Stimulated activated CD8-positive, alpha-beta memory T cell treated with anti-CD3 and anti-CD28 coated beads, Interleukin-15, amount 100 ng/mL, for 48 hours (primary cell): ENCODE measurements at places on chromosomes 7 and 10.

GRCh38 chr10:115727129-115727528 is 545.9 kb downstream of the GFRA1 start:
- DNase-seq = no peak

GRCh38 chr7:7617550-7617949 is 23.0 kb upstream of the UMAD1 start:
- DNase-seq = no peak

- no peak for DNase-seq
Observed at GRCh38 chr10:13993673-13994089, 337.0 kb downstream of the FRMD4A start.

DNA sequence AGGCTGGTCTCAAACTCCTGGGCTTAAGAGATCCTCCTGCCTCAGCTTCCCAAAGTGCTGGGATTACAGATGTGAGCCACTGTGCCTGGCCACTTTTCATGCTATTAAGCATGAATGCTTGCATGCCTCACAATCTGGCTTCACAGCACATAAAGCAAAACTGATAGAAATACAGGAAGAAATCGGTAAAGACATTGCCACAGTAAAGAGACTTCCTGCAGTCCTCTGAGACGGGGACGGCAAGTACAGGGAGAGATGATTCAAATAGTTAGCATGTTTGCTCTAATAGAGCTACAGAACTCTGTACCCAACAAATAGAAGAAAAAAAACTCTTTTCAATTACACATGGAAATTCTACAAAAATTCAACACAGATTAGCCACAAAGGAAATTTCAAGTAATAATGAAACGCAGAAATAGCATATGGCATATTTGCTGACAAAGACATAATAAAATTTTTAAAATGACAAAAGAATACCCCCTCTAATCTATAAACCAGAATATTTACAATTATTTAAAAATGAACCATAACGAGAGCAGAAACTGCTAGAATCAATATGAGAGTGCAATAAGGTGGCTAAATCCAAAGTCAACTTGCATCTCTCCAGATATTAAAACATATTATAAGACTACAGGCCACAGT is 32.3 kb downstream of the CARD11 start:
- DNase-seq = no peak

GRCh38 chr7:42922017-42922753 is 9.8 kb downstream of the PSMA2 start:
- DNase-seq = no peak

DNA sequence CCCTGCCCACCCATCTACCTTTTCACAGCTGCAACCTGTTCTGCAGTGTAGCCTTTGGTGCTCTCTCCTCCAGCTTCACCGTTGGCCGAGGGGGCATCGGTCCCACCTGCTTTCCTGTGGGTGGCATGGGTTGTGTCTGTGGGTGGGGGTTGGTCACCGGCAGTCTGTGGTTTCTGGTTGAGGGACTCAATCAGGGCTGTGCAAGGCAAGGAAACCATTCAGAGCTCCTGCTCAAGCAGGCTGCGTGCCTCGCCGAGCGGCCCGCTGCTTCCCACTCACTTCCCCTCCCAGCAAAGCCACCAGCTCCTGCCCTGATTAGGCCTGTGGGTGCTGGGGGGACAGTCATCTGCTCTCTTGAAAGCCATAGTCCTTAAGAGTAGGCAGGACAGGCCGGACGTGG is 9.8 kb downstream of the DNAJB12 start:
- no peak for DNase-seq

GRCh38 chr10:34078745-34079470 is 736.2 kb downstream of the PARD3 start:
- DNase-seq = no peak

- DNase-seq = no peak
Observed at GRCh38 chr7:30041526-30042269, 13.5 kb downstream of the PLEKHA8 start.

DNA sequence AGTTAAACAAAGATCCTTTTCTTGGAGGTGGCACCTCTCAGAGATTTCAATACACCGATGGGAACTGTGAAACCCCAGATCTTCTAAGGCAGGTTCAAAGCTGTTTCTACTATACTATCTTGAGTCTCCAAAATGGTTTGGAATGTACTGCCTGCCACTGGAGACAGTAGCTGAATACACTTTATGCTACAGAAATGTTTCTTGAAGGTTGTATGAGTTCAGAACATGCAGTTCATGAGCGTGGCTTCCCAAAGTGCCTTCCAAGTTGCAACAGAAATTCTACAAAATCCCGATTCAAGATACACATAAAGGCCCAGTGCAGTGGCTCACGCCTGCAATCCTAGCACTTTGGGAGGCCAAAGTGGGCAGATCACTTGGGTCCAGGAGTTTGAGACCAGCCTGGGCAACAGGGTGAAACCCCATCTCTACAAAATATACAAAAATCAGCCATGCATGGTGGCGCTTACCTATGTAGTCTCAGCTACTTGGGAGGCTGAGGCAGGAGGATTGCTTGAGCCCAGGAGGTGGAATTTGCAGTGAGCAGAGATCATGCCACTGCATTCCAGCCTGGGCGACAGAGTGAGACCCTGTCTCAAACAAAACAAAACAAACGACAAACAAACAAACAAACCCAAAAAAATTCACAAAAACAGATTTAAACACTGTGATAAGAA is 36.3 kb downstream of the FAM171A1 start:
- no peak for DNase-seq

DNA sequence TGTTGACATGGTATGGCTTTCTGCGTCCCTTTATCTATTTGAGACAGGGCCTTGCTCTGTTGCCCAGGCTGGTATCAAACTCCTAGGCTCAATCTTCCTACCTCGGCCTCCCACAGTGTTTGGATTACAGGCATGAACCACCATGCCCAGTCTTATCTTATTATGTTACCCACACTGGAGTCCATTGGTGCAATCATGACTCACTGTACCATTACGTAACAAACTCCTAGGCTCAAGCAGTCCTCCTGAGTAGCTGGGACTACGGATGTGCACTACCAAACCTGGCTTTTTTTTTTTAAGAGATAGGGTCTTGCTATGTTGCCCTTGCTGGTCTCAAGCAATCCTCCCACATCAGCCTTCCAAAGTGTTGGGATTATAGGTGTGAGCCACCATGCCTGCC is 66.7 kb downstream of the CCDC3 start:
- DNase-seq = no peak
